Natural killer cell treated with Interleukin-12 subunit alpha and Interleukin-12 subunit beta and Interleukin-15 and Interleukin-18, amount 100 ng/mL, for 72 hours (primary cell): ENCODE measurements at places on chromosomes 7 and 10. TPM values are rescaled to one million over a fixed set of nuclear protein-coding genes. Genes with fewer than 3 reads are reported as not detected.

The MSMB gene
- not detected for total RNA-seq

The CUTC gene
- total RNA-seq, result 29.5 TPM

The BCCIP gene
- 83.3 TPM for total RNA-seq

The PDE1C gene
- 0.12 TPM for total RNA-seq

The CFAP58 gene
- total RNA-seq, result 0.67 TPM

The AGR2 gene
- total RNA-seq, result not detected

The PRSS37 gene
- total RNA-seq, result not detected

DNA sequence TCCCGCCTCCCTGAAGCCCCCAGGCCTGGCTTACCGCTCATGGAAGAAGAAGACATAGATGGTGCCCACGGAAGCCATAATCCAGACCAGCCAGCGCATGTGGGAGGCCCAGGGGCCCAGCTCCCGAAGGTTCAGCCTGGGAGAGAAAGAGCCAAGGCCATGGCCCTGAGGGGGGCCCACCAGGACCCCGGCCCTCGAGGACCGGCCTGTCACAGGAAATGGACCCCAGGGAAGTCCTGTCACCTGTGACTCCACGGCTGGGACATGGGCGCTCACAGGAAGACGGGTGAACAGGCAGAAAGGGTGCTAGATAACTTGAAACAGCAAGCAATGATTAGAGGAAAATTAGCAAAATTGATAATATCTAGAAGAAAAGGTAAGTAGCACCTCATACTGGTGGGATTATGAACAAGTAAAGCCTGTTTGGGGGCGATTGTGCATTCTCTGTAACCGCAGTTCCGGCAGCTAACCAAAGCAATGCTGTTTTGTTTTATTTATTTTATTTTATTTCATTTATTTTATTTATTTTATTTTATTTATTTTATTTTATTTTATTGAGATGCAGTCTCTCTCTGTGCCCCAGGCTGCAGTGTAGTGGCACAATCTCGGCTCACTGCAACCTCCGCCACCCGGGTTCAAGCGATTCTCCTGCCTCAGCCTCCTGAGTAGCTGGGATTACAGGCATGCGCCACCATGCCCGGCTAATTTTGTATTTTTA, 27.8 kb upstream of the RADIL start:
- DNase-seq, result no peak
- H3K4me3 ChIP-seq, result no peak overlapping the region
- no peak overlapping the region for H3K27ac ChIP-seq

DNA sequence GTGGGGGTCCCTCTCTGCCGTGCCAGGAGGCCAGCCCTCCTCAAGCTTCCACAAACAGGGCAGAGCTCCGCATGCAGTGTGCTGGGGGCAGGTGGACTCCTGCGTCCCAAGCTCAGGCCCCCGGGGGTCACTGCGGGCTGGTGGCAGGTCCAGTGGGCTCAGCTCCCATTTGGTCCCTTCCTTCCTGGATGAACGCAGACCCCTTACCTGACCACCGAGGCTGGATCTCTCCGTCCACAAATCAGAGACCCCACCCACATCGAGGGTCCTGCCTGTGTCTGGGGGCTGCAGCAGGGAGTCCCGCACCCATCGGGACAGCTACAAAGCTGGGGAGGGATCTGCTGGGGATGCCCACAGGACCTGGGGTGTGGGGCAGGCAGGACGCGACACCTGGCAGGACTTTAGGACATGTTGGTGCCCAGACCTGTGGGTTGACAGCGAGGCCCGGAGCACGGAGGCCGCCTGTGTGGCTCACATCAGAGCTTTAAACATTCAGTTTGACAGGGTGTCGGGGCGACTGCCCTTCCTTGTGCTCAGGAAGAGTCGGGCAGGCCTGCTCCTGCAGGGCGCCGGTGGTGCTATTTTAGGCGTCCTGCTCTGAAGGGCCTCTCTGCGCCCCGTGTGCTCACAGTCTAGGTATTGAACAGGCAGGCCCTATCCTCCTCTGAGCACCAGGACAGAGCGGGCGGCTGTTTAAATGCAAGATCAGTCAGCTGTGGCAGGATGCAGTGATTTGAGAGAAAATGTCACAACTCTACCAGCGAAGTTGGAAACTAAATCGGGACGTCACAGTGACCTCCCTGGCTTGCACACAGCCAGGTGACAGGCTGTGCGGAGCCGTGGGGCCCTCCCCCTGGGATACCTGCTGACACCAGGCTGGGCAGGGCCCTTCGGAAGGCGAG, 15.9 kb upstream of the CFAP46 start:
- peak; percentile 59 for DNase-seq
- no peaks in the 10 kb centered on the region for H3K36me3 ChIP-seq
- H3K4me3 ChIP-seq, result no peak overlapping the region
- peaks cover 11% of the 10 kb centered on the region for H3K27me3 ChIP-seq

- peaks cover 28% of the 10 kb centered on the region for H3K27me3 ChIP-seq
- no peaks in the 10 kb centered on the region for H3K36me3 ChIP-seq
- H3K4me1 ChIP-seq, result no peaks in the 10 kb centered on the region
- no peak overlapping the region for H3K27ac ChIP-seq
- no peak for DNase-seq
These were observed 107.8 kb downstream of the CYP26A1 start for GRCh38 chr10:93181271-93182048.

DNA sequence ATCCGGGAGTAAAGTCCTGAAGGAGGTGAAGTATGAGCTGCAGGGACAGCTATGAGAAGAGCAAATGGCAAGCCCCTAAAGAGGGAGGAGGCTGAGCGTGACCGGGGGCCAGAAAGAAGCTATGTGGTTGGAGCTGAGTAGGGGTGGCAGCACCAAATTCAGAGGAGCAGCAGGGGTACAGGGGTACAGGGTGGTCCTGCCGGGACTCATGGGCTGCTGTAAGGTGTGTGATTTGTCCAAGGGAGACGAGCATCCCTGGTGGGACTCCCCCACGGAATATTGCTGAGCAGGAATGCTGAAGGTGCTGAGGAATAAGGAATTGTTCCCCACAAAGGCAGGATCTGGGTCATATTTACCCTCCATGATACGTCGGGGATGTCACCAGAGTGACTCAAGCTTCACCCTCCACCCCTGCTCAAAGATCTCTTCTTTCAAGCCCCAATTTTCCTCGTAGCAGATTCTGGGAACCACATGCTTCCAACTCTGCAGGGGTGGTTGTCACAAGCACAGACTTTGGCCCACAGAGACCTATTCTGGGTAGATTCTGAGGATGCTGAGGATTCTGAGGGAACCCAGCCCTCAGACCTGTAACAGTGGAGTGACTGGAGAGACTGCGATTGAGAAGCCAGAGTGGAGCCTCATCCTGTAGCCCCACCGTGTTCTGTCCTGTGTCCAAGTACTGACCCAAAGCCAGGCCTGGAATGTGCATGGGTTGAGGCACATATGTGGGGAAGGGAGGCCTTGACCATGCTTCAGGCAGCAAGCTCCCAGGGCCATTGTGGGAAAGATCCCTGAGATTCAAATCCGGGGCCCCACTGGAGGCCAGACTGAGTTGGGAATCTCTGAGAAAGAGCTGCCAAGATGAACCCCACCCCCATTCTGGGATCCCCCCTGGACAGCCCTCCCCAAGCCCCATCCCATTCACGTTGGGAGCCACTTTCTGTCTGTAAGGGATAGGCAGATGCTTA, 4.2 kb downstream of the SFTPD start:
- no peaks in the 10 kb centered on the region for H3K36me3 ChIP-seq
- H3K27ac ChIP-seq, result no peak overlapping the region
- no peak for DNase-seq
- peaks cover 5% of the 10 kb centered on the region for H3K27me3 ChIP-seq
- no peaks in the 10 kb centered on the region for H3K4me1 ChIP-seq
- no peak overlapping the region for H3K4me3 ChIP-seq

DNA sequence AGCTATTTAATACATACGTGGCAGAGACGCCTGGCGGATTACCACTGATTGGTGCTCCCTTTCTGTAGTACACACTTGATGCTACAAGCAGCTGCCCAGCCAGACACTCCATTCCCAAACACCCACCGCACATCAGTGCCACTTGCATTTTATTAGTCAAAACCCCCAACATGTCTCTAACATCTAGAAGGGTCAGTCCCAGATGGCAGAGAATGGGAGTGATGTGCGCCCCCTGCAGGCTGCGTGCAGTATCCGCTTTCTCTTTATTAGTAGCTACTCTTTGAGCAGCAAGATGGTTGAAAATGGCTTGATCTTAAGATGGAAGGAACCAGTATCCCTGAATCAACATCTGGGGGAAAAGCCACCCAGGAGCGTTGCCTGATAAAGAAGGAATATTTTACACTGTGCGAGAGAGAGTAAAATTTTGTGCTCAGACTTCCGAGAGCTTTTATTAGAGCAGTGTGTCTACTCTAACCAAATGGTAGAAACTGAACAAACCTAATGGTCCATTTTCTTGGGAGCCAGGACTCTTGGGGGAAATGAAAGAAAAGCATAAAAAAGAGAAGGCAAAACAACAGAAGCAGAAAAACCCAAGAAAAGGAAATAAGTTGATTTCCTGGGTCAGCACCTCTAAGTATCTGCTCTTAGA, 78.3 kb downstream of the ST8SIA6 start:
- no peaks in the 10 kb centered on the region for H3K27me3 ChIP-seq
- no peak overlapping the region for H3K4me3 ChIP-seq
- no peaks in the 10 kb centered on the region for H3K36me3 ChIP-seq
- no peaks in the 10 kb centered on the region for H3K4me1 ChIP-seq
- no peak for DNase-seq

DNA sequence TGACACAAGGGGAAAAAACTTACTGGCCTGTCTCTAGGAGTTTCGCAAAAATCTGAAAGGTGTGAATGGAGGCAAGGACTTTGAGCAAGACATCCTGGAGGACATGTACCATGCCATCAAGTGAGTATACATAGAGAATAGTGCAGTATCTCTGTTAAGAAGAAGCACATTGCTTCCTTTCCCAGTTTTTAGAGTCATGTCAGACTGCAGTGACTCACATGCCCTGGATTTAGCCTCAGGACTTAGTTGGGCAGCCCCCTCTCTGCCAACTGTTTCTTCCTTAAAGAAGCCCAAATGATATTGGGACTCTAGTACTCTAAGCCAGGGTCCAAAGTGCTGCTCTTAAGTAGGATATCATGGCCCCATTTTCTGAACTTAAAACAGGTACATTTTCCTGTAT, 28.1 kb upstream of the NFKB2 start:
- no peak for DNase-seq
- no peaks in the 10 kb centered on the region for H3K4me1 ChIP-seq
- H3K27ac ChIP-seq, result no peak overlapping the region

- no peak overlapping the region for H3K27ac ChIP-seq
- H3K4me3 ChIP-seq, result no peak overlapping the region
- no peak for DNase-seq
- no peaks in the 10 kb centered on the region for H3K4me1 ChIP-seq
These were observed 28.3 kb upstream of the FIS1 start for GRCh38 chr7:101273206-101273605.

- no peak overlapping the region for H3K27ac ChIP-seq
- DNase-seq, result no peak
- H3K4me3 ChIP-seq, result no peak overlapping the region
- peaks cover 2% of the 10 kb centered on the region for H3K27me3 ChIP-seq
- H3K36me3 ChIP-seq, result no peaks in the 10 kb centered on the region
These were observed 250.3 kb upstream of the CXCL12 start for GRCh38 chr10:44635176-44635575.

DNA sequence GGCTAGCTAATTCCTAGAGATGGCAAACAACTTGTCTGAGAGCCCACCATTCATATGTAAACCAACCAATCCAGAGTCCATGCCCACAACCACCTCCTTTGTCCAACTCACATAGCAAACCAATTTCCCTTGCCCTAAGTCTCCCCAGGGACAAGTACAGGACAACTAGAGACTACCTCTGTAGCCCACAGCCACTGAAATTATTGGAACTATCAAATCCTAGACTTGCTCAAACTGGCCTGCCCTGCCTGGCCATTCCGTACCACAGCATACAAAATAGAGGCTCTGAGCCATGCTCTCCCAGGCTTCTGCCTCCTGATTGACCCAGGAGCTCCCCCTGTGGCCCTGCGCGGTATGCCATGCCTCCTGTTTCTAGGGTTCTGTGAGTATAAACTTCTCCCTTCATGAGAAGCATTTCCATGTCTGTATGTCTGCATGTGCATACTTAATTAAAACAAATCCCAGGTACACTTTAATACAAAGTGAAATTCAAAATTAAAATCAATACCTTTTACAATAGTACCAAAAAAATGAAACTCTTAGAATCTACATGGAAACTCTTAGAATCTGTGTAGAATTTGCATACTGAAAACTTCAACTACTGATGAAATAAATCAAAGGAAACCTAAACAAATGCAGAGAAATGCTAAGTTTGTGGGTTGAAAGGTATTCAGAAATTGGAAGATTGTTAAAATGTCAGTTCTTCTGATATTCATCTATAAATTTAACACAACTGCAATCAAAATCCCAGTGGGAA, 4.0 kb upstream of the HECW1 start:
- peaks cover 5% of the 10 kb centered on the region for H3K36me3 ChIP-seq
- H3K4me3 ChIP-seq, result no peak overlapping the region
- no peak for DNase-seq
- H3K27me3 ChIP-seq, result peaks cover 43% of the 10 kb centered on the region
- no peak overlapping the region for H3K27ac ChIP-seq

GRCh38 chr7:13988065-13988464, 1.4 kb downstream of the ETV1 start:
- H3K27me3 ChIP-seq, result peaks cover 3% of the 10 kb centered on the region
- H3K27ac ChIP-seq, result no peak overlapping the region
- no peaks in the 10 kb centered on the region for H3K4me1 ChIP-seq
- DNase-seq, result no peak
- no peak overlapping the region for H3K4me3 ChIP-seq

DNA sequence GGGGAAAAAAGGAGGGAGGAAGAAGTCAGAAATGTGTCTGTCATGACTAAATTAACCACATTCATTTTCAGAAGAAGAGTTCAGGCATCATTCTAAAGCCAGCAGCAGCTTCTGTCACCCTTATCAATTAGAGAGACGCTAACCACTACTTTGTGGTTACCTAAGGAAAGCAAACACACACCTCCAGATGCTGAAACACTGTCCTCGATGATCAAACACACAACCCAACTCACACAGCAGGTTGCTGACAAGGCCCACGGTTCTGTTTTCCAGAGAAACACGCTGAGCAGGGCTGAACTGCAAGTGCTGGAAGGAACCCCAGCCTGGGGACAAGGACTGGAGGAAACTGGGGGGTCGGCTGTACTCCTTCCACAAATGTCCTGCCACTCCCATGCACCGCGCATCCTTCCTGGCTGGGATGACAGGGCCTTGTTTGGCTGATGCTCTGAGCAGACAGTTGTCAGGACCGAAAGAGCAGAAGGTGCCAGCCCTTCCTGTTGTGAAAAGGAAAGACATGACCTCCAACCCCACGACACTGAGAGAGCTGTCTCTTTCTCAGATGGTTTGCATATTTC, 36.6 kb downstream of the PRKCQ start:
- DNase-seq, result no peak
- H3K27me3 ChIP-seq, result no peaks in the 10 kb centered on the region
- H3K27ac ChIP-seq, result peak overlapping the region; percentile 96
- H3K36me3 ChIP-seq, result no peaks in the 10 kb centered on the region
- H3K4me3 ChIP-seq, result peak overlapping the region; percentile 88
- H3K4me1 ChIP-seq, result peaks cover 65% of the 10 kb centered on the region

GRCh38 chr7:21011153-21011552, 224.5 kb upstream of the SP8 start:
- no peaks in the 10 kb centered on the region for H3K4me1 ChIP-seq
- no peak overlapping the region for H3K4me3 ChIP-seq
- H3K27ac ChIP-seq, result no peak overlapping the region
- peaks cover 6% of the 10 kb centered on the region for H3K27me3 ChIP-seq
- DNase-seq, result no peak
- no peaks in the 10 kb centered on the region for H3K36me3 ChIP-seq

GRCh38 chr10:47035819-47036337, 124.7 kb downstream of the PTPN20 start:
- no peaks in the 10 kb centered on the region for H3K27me3 ChIP-seq
- H3K4me3 ChIP-seq, result no peak overlapping the region
- DNase-seq, result peak; percentile 29
